Activated T-helper 1 cell treated with Interleukin-2 at 50 U/mL for 16 hours (primary cell): ENCODE measurements at places on chromosomes 7 and 10.
A peak's percentile ranks its signal among the peaks of the same experiment; 100 is the strongest.

DNA sequence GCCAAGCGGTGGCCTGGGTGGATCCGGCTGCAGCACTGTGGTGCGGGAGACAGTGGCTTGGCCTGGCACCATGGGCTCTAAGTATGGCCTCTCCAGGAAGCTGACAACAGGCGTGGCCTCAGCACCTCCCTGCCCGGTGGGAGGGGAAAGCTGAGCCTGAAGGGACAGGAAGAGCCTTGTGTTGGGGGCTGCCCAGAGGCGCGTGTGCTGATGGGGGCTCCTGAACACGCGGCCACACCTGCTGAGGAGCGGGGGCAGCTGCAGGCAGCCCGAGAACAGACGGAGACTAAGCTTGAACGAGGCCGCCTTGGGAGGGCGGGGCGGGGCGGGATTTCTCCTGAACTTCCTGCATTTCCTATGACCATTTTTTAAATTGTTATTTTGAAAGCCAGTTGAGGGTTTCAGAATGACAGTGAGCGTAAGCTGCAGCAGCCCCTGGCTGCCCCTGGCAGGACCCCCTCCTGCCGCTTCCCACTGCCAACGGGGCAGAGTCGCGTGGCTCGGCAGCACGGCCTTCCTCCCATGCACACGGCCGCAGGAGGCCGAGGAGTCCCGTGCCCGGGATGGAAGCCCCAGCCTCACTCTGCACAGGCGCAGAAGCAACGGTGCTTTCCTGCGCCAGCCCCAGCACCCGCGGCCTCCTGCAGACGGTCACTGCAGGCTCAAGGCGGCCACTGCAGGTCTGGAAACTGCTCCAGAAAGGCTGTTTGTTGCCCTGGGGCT lies 43.2 kb downstream of the DPYSL4 start:
- DNase-seq = no peak

GRCh38 chr7:80107278-80107677 lies 27.4 kb upstream of the GNAI1 start:
- no peak for DNase-seq

DNA sequence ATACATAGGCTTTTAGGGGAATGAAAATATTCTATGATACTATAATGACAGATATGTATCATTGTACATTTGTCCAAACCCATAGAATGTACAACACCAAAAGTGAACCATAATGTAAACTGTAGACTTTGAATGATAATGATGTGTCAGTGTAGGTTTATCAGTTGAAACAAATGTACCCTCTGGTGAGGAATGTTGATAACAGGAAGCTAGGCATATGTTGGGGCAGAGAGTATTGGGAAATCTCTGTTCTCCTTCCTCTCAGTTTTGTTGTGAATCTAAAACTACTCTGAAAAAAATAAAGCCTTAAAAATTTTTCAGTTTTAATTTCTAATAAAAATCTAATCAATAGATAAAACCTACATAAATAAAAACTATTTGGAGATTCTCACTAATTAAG lies 36.9 kb downstream of the C1GALT1 start:
- DNase-seq = no peak

DNA sequence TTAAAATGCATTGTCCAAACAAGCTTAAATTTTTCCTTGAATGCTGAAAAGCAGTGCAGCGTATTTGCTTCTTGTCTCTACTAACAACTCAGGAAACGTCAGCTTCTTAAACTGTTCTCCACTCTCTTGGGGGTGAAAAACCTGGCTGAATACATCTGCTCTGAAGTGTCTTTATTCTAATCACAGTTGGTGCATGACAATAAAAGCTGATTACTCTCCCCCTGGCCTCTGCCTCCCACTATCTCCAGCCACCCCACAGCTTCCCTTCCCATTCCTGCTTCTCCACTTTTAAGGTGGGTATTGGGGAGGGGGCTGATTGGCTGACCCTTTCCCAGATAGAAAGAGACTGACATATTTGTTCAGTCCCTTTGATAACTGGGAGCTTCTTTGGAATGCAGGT lies 456.0 kb downstream of the SORCS1 start:
- no peak for DNase-seq

DNA sequence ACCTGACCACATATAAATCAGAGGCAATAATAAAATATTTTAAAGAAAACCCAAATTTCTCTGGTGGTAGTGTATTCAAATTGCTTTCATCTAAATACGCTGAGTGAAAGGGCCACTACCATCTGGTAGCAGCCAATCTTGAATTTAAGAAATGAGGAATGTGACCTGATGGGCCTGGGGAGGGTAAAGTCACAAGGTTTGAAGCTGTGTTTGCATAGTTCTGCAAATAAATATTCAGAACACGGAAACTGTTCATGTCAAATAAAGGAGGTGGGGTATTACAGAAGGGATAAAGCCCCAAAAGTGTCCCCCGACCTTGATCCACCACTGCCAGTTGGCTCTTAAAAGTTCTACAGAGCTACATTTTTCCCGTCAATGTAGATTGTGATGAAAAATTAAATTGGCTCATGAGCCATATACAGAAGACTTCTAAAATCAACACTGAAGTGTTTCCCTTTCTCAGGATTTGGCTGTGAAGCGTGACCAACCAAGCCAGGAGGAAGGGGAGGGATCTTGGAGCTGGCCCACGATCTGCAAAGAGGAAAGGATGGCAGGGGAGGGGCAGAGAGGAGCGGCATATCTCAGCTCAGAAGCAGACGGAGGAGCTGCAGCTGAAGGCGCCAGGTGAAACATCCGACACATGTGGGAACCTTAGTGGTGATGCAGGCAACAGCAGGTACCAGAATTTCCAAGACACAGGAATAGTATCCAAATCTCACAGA lies 39.6 kb downstream of the MPP7 start:
- DNase-seq = no peak

DNA sequence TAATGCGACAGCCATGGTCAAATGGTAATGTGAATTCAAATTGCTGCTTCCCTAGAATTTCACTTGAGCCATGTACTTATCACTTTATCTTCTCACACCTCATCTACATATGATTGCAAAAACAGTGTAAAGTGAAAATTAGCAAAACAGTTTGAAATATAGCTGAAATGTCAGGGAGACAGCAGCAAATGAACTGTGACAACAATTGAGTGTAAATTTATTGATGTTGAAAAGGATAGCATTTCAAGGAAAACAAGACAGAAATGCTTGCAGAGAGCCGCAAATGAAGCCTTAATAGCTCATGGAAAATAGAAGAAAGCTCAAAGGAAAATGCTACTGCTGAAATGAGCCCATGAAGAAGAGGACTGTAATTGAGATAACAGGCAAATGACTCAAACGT lies 516.2 kb upstream of the POT1 start:
- DNase-seq = no peak

- no peak for DNase-seq
Measured at GRCh38 chr7:24764972-24765744, 7.9 kb upstream of the GSDME start.

DNA sequence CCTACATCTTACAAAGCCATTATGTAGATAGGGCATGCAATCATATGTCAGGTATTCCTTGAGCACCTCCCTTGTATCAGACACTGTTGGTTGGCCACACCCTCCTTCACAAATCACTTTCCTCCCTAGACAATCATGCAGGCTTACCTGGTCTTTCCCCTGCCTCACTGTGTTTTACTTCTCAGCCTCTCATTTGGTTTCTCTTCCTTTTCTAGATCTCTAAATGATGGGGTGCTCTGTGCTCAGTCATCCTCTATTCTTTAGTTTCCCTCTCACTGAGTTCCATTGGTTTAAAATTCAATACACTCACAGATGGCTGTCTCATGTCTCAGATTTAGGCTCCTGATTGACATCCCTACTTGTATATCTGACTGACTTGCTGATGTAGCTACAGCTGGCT lies 31.4 kb downstream of the ANK3 start:
- no peak for DNase-seq

- DNase-seq = no peak
Measured at GRCh38 chr7:79051915-79052314, 401.6 kb downstream of the MAGI2 start.

- no peak for DNase-seq
Measured at GRCh38 chr7:146366938-146367337, 250.3 kb downstream of the CNTNAP2 start.

DNA sequence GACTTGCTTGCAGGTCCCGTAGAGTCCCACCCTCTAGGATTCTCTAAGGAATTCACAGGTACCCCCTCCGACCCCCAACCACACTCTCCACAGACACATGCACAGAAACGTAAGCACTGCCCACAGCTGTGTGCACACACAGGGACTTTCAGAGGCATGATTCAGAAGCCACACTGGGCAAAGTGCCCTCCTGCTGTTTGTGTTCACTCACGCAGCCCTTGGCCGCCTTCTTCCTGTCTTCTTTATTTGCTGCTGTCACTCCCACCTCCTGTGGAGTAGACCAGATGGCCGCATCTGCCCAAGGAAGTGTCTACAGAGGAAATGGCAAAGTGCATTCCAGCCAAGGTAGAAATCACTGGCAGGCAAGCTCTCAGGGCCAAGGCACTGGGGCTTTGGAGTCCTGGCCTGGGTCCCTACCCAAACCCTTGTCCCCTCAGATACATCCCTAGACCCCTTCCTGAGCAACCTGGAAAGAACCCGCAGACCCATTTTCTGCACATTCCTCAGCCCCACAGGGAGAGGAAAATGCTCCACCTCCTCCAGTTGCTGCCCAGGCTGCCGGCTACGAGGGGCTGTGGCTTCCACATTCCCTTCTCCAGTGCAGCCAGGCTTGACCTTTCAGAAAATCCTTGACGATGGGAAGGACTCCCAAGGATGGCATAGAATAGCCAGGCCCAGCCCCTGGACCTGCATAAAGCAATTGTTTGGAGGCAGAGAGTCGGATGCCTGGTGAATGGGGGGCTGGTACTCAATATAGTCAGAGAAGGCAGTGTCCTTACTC lies 21.6 kb upstream of the GIMAP8 start:
- DNase-seq = no peak

DNA sequence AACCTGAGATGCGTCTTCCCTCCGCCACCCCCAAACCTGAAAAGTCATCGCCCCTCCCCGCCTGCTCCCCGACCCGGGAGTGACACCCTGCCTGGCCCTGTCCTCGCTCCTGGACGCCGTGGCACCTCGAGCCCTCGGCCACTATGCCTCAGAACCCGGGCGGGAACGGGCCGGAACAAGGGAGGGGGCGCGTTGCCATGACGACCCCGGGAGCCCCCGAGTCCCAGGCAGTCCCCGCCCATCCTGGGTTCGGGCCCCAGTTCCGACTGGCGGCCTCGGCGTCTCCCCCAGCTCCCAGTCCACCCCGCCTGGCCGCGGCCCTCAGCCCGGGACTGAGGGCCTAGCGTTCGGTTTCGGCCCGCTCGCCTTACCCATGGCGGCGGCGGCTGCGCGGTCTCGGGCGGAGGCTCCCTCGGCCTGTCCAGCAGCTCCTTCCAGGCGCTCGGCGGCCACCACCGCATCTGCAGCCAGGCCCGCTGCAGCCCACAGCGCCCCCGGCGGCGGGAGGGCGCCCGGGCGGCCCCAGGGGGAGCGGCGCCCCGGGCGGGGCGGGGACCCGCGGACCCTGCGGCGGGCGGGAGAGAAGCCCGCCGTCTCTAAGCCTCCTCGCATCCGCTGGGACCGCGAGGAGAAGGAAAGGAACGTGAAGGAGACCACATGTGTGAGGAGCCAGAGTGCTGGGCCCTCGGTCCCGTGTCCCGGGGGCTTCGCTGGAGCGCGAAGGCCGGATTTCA lies at the start of gene RUFY2:
Gene RUFY2 (minus strand): TSS at position 463 of the 734 bp plus-strand sequence. CDS start 88 bp downstream, at position 375.
- DNase-seq = peak; percentile 58

DNA sequence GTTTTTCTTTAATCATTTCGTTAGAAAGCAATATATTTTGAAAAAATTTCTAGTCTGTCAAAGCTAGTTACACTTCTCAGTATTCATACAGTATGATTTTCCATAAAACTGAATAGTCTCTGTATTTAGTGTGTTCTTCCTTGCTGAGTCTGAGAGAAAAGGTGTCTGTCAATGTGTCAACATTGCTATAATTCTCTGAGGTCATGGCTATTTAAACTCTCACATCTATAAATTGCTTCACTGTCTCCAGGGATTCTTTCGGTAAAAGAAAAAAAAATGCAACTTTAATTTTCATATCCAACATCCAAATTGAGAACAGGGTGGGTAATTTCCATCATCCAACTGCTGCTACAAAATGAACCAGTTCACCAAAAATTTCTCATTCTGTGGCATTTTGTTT lies 319.7 kb upstream of the GHITM start:
- DNase-seq = no peak

DNA sequence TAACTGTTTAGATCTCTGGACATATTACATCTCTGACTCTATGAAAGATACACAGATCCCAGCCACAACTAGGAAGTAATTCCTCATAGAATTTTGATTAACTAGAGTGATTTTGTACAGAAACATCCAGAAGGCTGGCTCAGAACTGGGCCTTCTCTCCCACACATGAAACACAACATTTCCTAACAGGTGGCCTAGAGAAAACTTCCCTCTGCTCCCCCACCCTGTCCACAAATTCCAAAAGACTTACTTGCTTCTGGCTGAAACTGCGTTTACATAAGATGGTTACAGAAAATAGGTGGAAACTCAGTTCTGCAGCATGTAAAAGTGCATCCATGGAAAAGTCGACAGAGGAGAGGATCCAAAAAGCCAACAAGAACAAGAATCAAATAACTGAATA lies 132.9 kb downstream of the FZD1 start:
- DNase-seq = no peak

DNA sequence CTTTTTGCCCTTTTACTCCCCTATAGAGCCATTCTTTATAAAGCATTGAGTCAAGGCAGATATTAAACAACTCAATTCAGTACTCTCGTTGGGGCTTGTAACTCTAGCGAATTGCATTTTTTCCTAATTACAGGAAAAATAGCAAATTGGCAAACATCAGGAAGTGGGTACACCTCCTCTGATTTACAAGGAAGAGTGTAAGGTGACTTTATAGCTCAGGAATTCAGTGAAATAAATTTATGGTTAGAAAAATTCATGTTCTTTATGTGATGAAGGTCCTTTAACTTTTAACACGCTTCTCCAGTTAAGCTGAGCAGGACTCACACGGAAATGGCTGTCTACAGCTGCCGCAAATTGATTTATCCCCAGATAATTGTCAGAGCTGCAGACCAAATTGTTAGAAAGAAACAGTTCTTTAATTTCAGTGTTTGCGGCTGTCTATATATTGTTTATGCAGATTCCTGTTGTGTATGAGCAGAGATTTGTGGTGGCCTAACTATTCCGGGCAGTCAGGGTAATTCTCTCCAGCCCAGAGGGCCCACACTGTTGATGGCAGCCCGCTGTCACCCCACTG lies 151.1 kb upstream of the MKI67 start:
- no peak for DNase-seq

DNA sequence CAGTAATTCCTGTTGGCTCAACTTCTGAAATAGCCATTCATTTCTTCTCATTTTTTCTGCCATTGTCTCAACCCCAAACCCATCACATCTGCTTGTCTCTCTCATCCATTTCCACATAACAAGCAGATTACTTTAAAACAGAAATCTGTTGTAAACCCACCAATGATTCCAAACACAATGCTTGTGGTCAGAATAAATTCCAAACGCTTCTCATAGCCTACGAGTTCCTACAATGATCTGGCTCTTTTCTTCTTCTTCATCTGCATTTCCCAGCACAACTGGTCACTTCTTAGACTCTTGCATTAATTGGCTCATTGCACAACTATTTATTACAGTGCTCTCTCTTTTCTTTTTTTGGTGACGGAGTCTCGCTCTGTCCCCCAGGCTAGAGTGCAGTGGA lies 364.1 kb downstream of the GATA3 start:
- DNase-seq = no peak
